ENCODE measurements at places on chromosomes 12 and 14.
A peak's percentile ranks its signal among the peaks of the same experiment; 100 is the strongest.

- DNase-seq = no peak
Observed at GRCh38 chr12:69985656-69986055, 160.6 kb downstream of the MYRFL start.

DNA sequence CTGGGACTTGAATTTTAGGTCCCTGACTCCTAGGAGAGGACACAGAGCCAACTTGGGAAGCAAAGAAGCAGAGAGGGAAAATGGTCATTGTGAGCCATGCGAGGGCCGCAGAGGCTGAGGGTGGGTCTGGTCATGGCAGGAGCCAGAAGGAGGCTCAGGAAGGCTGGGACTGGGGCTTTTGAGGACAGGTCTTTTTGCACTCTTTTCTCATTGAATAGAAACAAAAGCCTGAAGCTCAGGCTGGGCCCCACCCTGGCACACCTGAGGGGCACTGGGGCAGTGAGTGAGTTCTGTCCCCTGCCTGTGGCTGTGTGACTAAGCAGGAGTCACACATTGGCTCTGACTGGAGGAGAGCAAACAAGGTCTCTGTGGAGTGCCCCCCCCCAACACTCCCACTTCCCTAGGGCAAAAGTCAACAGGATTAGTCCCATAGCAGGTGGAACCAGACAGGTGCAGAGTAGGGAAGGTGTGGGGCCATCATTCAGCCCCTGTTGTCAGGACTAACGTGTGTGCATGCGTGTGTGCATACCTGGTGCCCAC is 2.8 kb downstream of the KRT7 start:
- no peak for DNase-seq

GRCh38 chr12:130195776-130196175 is 33.5 kb downstream of the FZD10 start:
- no peak for DNase-seq

DNA sequence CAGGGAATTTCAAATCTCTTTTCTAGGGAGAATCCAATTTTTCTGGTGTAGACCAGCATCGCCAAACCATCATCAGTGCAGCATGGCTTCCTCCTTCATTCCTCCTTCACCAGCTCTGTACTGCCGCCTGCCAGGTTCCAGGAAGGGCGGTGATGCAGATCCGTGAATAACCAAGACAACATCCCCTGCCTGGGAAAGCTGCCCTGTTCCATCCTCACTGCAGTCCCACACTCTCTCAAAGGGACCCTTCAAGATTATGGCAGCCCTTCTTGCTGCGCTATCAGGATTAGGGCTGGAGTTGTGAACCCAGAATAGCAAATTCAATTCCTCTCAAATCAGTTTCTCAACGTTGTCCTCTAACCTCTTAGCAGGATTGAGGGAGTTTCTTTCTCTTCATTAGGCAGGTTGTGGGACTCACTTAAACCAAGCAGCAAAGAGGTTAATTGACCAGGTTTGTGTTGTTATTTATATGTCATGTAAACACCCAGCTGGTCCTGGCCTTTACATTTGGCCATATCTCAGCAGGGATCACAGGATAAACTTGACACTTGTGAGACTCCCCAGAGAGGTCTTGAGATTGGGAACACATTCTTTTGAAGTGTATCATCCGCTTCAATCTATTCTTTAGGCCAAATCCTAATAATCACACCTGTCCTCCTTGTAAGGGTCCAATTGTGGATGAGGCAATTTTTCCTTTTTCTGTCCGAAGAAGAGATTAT is 26.2 kb downstream of the TMEM30B start:
- no peak for DNase-seq

GRCh38 chr12:109598428-109598854 is 24.8 kb downstream of the MVK start:
- no peak for DNase-seq

- DNase-seq = no peak
Observed at GRCh38 chr14:69685716-69686115, 74.3 kb downstream of the SUSD6 start.

DNA sequence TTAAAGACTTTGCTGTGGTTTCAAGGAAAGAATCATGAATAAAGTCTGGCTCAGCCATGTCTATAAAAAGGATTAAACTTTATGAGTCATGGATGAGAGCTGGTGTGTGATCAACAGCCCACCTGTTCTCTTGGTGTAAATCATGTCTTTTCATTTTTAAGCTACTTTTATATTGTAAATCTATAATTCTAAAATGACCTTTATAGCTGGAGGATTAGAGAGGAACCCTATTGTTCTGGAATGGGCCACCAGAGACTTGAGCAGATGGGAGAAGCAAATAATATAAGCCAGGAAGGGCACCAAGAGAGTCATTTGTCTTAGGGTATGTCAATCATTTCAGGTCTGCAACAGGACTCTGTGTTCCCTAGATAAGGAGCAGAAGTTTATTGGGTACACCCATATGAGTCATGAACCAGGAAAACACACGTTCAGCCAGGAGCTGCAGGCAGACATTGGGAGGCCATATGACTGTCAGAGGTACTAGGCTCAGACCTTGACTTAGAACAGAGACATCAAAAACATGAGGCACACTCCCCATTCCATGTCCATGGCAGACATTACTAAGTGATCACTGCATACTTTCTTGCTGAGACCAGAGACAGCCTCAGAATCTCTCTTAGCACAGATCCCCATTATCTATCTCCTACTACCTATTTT is 49.3 kb downstream of the NDUFA12 start:
- no peak for DNase-seq

- DNase-seq = no peak
Observed at GRCh38 chr12:13630354-13630753, 351.0 kb downstream of the GRIN2B start.

- no peak for DNase-seq
Observed at GRCh38 chr14:50088117-50088515, 28.3 kb downstream of the VCPKMT start.

DNA sequence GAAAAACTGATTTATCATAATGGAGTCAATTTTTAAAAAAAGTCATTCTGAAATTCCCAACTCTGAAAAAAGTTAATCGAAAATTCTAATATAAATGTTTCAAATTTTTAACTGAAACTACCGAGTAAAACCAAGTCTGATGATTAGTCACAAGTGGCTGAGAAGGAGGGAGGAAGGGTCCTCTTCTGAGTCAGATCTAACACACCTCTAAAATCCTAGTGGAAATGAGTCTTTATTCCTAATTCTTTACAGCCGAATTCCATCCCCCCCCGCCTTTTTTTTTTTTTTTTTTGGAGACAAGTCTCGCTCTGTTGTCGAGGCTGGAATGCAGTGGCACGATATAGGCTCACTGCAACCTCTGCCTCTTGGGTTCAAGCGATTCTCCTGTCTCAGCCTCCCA is 37.9 kb downstream of the RAD9B start:
- DNase-seq = no peak

DNA sequence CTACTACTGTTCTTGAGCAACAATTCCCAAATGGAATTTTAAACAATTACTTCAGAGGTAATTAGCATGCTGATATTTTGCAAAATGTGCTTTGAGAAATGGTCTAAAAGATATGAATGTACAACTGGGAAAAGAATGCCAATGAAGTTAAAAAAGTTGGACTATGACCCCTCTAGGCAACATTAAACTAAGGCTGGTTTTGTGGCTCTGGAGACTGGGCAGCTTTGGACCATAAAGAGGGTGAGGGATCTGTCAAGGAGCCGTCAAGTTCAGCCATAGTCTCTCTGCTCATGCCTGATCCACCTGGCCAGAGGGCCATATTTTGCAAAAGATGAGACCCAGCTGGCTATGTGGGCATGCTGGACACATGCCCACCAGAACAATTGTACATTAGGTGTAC is 38.8 kb downstream of the CMAS start:
- no peak for DNase-seq

DNA sequence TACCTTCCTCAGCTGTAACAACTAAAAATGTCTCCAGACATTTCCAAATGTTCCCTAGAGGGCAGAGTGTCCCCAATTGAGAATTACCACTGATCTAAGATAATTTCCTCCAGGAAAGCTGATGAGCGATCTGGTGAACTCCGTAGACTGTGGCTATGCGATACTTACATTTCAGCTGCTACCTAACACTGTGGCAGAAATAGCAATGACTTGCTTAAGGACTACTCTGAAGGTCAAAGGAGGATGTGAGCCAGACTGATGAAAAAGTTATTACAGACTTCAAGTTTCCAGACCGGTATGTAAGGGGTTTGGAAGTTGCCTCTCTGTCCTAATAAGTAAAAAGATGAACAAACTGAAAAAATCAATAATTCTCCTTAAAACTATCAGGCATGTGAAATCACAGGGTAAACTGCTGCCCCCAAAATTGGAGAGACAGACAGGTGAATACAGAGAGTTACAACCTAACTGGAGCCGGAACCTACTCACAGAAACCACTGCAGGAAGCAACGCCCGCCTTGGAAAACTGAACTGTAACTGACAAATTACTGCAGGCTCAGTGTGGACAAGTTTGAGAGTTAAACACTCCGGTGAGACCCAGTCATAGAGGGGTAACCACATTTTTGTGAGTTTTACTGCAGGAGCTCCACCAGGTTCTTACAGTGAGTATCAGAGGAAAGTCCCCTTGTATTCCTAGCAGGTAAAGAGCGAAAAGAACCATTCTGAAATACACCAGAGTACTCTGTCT is 60.0 kb upstream of the PARP11 start:
- DNase-seq = no peak

GRCh38 chr12:109247831-109248654 is 61.0 kb downstream of the FOXN4 start:
- no peak for DNase-seq

- DNase-seq = no peak
Observed at GRCh38 chr12:77993658-77994057, 163.0 kb downstream of the NAV3 start.

GRCh38 chr12:642633-643474 is 20.4 kb downstream of the NINJ2 start:
- DNase-seq = peak; percentile 35

GRCh38 chr14:35855876-35856481 is 29.8 kb downstream of the BRMS1L start:
- DNase-seq = no peak

GRCh38 chr14:77421201-77421600 is 2.1 kb downstream of the NOXRED1 start:
- peak; percentile 11 for DNase-seq

DNA sequence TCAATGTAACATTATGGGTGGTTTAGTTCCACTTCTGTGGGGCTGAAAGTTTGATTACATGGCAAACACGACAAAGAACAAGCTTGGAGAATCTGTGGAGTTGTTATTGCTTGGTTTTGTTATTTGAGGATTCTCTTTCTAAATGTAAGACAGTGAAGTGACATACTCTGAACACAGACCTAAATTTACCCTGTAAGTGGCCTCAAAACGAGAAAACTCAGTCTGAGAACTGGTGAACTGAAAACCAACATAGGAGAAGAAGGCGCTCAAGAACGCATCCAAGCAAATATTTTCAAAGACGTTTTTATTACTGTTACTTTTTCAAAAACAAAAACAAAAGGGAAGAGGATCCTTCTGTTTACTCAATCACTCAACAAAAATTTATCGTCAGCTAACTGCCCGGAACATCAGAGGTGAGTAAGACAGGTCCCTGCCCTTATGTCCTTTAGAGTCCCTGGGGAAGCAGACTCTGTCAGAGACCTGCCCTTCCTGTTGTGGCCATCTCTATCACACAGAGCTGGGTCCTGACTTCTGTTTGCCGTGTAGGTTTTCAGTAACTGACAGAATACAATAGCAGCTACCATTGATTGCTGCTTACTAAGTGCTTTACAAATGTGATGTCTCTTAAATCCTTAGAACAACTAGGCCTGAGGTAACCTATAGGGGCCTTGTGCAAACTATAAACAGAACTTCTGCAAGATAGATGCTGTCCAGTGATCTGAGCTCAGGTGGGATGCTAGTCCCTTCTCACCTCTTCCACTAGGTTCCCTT is 79.3 kb upstream of the C12orf71 start:
- DNase-seq = no peak
